ENCODE measurements at places on chromosomes 11 and 22. TPM values are rescaled to one million over a fixed set of nuclear protein-coding genes. Genes with fewer than 3 reads are reported as not detected.
A peak's percentile ranks its signal among the peaks of the same experiment; 100 is the strongest.

KRTAP5-8 gene
- total RNA-seq: not detected

P2RY2 gene
- 0.74 TPM for total RNA-seq

YPEL1 gene
- 1.8 TPM for total RNA-seq

PLEKHA7 gene
- total RNA-seq: 9.0 TPM

ACTN3 gene
- 0.14 TPM for total RNA-seq

CALCA gene
- not detected for total RNA-seq

OR10W1 gene
- total RNA-seq: not detected

DNA sequence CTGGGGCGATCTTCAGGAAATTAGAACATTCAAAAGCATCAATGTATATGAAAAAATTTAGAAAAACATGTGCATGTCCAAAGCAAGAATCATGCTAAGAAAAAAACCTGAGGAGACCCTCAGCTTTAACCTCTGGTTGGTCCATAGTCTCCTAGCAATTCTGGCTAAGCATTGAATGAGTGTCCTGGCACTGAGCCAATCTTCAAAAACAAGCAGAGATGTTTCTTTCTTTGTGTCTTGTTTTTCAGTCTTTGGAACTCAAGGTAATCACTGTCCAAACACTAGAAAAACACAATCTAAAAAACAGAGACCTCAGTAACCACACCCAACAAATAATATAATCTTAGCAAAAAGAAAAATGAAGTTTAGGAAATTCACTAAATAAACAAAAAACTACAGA lies 205.4 kb upstream of the CARD18 start:
- DNase-seq: no peak

DNA sequence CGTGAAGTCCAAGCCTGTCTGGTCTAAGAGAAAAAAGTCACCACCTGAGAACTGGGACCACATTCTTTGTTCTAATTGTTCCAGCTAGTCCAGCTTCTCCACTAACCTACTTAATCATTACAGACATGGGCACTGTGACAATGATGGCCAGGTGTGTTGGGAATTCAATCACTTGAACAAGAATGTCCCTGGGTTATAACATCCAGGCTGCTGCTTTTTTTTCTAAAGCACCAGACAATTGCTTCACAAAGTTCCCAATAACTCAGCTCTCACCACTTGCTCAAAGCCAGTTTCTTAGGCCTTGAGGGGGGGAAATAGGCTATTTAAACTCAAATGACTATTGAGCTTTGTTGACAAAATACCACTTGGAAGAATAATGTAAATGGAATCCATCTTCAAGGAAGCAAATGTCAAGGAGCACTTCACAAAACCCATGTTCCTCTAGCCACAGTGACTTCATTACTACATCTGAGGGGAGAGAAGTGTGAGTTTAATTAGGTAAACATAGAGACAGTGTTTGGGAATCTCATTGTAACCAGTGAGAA lies 80.3 kb downstream of the ME3 start:
- DNase-seq: no peak

DNA sequence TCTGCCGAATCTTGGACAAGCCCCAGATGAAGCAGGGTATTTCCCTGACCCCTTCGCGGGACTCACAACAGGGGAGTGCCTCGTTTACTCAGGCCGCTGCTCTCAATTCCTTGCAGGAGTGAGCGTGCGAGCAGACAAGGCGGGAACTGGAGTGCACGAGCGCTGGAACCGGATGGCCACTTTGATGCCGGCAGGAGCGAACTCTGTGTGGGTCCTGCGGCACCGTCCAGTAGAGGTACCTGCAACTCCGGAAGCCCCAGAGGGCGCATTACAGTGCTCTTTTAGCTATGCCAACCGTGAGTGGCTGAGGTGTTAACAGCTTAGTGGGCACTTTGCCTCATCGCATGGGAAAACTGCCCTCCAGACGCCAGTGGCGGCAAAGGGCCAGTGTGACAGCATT lies 182.3 kb upstream of the ANO3 start:
- DNase-seq: peak; percentile 72

GRCh38 chr11:70493089-70493474 lies 94.8 kb downstream of the CTTN start:
- DNase-seq: no peak

DNA sequence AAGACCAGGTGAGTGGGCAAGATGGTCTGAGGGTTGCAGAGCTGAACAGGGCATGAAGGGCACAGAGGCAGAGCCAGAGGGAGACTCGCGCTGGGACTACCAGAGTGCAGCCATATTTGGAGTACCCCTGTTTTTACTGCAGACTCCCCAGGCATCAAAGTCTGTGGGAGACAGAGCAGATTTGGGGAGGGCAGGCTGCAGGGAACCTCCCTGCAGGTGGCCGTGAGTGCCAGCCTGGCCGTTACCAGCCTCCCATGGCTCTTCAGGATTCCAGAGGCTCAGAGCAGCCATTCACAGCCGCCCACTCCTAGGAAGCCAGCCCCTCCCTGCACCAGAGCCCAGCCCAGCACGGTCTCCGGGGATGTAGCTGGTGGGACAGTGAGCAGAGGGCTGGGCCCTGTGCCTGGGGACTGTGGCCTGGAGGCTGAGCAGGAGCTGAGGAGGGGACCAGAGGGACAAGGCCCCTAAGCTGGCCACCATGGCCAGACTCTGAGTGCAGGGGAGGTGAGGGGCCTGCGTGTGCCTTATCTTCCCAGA lies at the start of gene SEPTIN3:
Gene SEPTIN3, plus strand, starts transcription at position 334 of the 537 bp plus-strand sequence. CDS start 2,050 bp downstream, outside the sequence.
- DNase-seq: no peak

DNA sequence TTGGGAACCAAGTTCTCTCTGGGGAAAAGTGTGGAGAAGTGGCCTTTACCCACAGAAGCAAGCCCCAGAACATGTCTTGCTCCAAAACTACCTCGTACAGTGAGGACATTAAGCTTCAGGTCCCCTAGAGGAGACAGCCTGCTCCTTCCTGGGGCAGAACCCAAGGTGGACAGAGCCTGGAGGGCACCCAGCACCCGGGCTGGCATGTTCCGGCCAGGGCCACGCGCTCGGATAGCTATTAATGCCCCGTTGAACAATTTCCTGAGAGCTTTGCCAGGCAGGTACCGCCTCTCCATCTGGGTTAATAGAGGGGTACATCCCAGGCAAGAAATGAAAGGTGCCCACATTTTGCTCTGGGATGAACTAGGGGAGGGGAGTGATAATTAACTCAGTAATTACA lies 169.0 kb upstream of the GRK3 start:
- no peak for DNase-seq

DNA sequence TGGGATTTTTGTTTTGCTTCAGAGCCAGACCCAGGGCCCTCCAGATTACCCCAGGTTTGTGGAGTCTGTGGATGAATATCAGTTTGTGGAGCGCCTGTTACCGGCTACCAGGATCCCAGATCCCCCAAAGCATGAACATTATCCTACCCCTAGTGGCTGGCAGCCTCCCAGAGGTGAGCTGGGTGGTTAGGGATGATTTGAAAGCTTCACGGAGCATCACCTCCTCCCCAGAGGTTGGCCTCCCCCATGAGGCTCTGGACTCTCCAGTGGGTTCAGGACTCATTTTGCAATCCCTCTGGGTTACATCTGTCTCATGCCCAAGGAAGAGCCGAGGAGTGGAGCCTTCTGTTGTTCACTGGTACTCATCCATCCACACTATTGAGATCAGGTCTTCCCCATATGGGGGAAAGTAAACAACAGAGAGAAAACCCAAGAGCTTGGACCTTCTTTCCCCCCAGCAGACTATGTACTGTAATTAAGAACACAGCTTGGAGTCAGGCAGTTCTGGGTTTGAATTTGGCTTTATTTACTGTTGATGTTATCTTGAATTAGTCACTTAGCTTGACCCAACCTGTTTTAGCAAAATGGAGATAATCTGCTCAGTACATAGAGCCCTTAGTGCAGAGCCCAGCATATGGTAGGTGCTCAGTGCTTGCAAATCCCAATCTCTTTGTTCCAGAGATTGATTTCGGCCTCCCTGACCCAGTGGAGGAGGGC lies 2.5 kb downstream of the MRPL49 start:
- no peak for DNase-seq

DNA sequence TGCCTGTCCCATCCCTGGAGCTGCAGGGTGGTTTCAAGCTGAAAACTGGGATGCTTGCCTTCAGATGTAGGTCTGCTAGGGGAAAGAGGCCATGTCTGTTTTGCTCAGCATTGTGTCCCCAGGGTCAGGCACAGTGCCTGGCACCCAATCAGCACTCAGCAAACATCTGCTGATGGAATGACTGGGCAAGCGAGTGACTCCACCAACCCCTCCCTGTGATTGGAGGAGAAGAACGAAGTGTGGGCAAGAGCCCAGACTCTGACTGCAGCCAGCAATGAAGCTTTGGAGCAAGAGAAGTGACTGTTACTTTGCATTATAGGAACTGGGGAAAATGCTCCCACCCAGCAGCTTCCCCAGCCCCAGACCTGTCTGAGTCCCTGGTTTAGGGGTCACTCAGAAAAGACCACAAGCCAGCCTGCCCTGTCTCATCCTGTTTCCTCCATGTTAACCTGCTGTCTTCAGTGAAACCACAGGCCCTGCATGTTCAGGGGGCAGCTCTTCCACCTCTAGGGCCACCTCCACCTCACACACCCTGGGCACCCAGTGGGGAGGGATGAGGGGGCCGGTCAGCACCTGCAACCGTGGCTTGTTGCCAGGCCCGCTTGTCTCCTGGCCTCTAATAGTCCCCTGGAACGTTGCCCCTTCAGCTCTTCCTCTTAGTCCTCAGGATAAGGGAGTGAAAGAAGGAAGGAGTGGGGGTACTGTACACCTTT lies 147.4 kb downstream of the TRIM29 start:
- peak; percentile 84 for DNase-seq

DNA sequence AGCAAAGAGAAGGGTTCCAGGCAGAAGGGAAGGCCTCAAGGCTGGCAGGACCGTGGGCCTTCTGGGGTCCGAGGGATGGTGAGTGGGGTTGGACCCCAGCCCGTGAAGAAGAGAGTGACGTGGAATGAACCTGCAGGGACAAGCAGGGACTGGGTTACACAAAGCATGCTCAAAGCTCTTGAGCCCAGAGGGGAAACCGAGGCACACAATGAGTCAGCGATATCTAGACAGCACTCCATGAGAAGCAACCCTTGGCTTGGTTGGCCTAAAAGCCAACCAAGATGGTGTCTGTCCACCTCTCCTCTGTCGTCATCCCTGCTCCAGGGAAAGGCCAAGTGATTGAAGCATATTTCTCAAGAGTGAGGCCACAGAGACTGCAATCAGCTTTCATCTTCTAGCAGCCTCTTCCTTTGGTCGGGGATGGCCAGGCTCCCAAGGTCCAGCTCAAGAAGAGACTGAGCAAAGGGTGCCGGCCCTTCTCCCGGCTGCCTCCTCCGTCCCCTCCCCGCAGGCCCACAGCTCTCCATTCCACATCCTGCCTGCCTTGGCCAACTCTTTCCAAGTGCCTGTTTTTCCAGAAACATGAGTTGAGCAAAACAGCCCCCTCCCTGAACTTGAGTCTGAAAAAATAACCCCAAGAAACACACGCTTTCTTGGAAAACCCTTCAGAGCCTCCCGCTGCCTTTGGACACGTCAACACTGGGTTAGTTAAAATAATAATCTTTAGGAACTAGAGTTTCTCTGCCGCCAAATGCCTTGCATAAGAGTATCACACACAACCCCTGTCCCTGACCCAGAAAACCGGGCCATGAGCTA lies 556.6 kb downstream of the MIAT start:
- DNase-seq: peak; percentile 94

DNA sequence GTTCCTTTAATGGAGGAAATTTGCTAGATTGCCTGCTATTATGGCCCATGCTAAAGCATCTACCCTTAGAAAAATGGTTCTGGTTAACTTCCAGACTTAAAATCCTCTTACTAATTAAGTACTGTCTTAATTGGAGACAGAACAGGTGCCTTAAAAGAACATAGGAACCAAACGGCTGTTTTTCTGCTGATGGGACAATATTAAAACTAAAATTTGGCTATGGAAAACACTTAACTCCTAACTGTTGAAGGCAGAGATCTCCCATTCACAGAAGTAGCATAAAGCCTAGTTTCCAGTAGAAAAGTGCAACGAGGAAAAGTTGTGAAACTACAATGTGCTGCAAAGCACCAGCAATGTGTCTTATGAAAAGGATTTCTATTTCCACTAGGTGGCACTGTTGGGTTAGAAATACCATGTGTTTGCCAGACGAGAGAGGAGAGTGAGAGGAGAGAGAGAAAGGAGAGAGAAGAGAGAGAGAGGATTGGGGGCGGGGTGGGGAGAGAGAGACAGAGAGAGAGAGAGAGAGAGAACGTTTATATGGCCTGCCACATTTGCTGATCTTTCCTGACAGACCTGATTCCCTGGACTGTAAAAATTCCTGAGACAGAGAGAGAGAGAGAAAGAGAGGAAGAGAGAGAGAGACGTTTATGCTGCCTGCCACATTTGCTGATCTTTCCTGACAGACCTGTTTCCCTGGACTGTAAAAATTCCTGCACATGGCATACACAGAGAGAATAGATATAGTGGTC lies 51.5 kb downstream of the FAM181B start:
- DNase-seq: no peak

DNA sequence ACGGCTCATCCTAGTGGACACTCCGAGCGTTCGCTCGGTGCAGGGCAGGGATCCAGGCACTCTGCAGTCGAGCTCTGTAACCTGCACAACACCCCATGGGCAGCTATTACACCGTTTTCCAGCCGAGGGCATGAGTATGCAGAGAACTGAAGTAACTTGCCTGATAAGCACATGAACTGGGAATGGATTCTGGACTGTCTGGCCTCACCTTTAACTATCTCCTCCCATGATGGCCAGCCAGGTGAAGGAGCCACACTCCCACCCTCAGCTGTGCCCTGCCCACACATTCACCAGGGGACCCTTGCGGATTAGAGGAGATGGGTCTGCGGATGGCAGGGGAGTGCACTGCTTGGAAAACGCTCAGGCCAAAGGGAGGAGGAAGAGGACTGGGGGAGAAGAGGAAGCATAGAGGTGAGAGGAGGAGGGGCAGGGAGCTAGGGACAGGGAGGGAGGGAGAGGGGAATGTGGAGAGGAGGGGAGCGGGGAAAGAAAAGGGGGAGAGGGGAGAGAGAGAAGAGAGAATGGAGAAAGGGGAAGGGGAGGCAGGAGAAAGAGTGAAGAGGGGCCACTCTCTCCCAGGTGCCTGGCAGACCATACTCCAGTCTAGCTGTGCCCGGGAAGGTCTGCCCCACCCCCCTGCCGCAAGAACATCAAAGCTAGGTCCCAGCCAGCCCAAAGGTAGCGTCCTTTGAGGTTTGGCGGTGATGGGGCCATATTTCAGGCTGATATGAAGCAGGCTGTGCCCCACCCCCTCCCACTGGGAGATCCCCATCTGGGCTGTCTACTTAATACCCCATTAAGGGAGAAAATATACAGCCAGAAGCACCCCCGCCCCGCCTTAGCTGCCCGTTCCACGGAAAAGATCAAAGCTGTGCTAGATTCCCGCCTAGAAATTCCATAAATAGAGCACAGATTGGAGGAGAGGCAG lies 33.2 kb upstream of the TCF20 start:
- no peak for DNase-seq
